ENCODE measurements at places on chromosomes 7 and 10. TPM values are rescaled to one million over a fixed set of nuclear protein-coding genes. Genes with fewer than 3 reads are reported as not detected.

Gene ITIH5
- 0.36 TPM for total RNA-seq

Gene HTRA1
- 72.3 TPM for total RNA-seq

Gene VDAC2
- total RNA-seq = 178 TPM

Gene LRRC18
- total RNA-seq = not detected

Gene ARMH3
- total RNA-seq = 20.5 TPM

Gene EXOC6
- total RNA-seq = 28.5 TPM

Gene LIPK
- not detected for total RNA-seq

Gene FAM53B
- 21.0 TPM for total RNA-seq

Gene ZMIZ1
- total RNA-seq = 102 TPM

Gene CRPPA
- total RNA-seq = 3.2 TPM

Gene SP8
- 0.82 TPM for total RNA-seq

Gene WDR86
- total RNA-seq = 57.0 TPM

Gene GRM3
- not detected for total RNA-seq

Gene KCP
- 4.3 TPM for total RNA-seq

Gene TNPO3
- 42.6 TPM for total RNA-seq

Gene NAT16
- not detected for total RNA-seq

Gene SPACDR
- 4.3 TPM for total RNA-seq

Gene SPRN
- total RNA-seq = 0.28 TPM

Gene ADRB1
- total RNA-seq = not detected

Gene KCNH2
- total RNA-seq = 3.4 TPM

Gene NRG3
- 8.2 TPM for total RNA-seq

Gene CHST12
- total RNA-seq = 26.9 TPM

Gene TACC2
- total RNA-seq = 32.2 TPM

Gene PYROXD2
- 5.8 TPM for total RNA-seq

Gene OR13A1
- not detected for total RNA-seq

Gene ZP3
- total RNA-seq = 105 TPM

Gene FANK1
- 9.4 TPM for total RNA-seq

Gene ZEB1
- 76.6 TPM for total RNA-seq

Gene UPF2
- total RNA-seq = 21.9 TPM

Gene BTBD16
- total RNA-seq = 0.23 TPM

Gene NPC1L1
- total RNA-seq = not detected

Gene ORC5
- 16.7 TPM for total RNA-seq

Gene SPDYE6
- total RNA-seq = not detected

Gene NRF1
- 18.1 TPM for total RNA-seq

Gene MDFIC
- total RNA-seq = 22.3 TPM

Gene TCAF2
- 0.38 TPM for total RNA-seq

Gene TAF6
- 71.8 TPM for total RNA-seq

Gene PRKAR2B
- 28.4 TPM for total RNA-seq

Gene KMT2C
- total RNA-seq = 59.8 TPM

Gene POLD2
- total RNA-seq = 39.9 TPM

Gene HIBADH
- 15.4 TPM for total RNA-seq

Gene SEMA3D
- 1.8 TPM for total RNA-seq

Gene PRPS1L1
- total RNA-seq = not detected

Gene ITPRID1
- total RNA-seq = not detected

Gene ACSL5
- 0.64 TPM for total RNA-seq

Gene OPN4
- not detected for total RNA-seq

Gene RBP3
- total RNA-seq = not detected

Gene NSUN5
- total RNA-seq = 10.7 TPM

Gene NCF1
- 0.80 TPM for total RNA-seq

Gene JMJD1C
- 83.7 TPM for total RNA-seq
